ENCODE measurements at places on chromosomes 3 and 15. TPM values are rescaled to one million over a fixed set of nuclear protein-coding genes. Genes with fewer than 3 reads are reported as not detected.
A peak's percentile ranks its signal among the peaks of the same experiment; 100 is the strongest.

DNA sequence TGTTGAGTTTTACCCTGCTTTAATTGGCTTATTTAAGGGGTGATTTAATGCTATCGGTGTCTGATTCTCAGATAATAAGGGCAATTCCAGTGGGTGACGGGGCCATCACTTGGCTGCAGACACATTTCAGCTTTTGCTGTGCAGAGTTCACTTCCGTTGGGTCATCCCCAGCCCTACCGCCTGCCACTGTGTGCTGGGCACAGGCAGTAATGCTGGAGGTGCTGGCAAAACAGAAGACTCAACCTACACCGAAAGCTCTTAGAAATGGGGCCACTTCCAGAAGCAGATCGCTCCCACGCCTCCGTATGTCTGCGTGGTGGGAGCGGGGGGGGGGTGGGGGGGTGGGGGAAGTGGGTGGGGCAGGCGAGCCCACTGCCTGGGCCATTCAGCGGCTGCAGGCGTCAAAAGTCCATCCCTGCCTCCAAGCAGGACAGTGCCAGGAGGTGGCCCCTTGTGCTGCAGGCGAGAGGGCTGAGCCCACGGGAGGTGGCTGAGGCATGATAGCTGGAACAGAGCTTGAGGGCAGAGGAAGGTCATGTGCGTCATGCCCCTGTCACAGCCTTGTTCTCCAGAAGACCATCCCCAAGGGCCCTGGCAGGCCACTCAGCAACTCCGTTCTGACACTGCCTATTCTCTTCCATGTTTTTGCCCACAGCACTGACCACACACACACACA, 128.3 kb downstream of the ATP10A start:
- no peak for DNase-seq

GRCh38 chr3:20079621-20080020, 39.4 kb downstream of the KAT2B start:
- no peak for DNase-seq

DNA sequence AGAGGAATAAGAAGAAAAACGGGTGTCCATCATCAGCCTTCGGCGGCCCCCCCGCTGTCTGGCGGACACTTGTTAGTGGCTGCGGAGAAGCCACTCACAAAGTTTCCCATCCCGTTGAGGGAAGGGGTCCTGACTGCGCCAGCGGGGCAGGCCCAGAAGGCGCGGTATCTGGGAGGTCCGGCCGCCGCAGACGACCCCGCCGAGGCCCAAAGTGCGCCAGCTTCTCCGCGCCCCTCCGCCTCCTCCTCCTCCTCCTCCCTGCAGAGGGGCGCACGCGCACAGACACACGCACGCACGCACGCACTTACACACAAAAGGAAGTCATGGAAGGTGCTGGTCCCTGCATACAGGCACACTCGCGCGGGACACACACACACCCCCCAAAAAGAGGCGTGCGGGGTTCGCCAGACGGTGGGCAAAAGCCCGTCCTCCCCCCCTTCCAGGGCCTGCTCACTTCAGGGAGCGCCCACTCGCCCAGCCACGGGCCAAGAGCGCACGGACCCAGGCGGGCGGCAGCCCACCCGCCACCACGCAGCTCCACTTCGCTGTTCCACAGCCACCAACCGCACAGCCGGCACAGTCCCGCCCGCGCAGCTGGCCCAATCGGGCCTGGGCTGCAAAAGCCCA, 18.0 kb downstream of the ZNF148 start:
- DNase-seq = no peak

- no peak for DNase-seq
Measured at GRCh38 chr3:126835472-126836219, 131.6 kb downstream of the CHCHD6 start.

DNA sequence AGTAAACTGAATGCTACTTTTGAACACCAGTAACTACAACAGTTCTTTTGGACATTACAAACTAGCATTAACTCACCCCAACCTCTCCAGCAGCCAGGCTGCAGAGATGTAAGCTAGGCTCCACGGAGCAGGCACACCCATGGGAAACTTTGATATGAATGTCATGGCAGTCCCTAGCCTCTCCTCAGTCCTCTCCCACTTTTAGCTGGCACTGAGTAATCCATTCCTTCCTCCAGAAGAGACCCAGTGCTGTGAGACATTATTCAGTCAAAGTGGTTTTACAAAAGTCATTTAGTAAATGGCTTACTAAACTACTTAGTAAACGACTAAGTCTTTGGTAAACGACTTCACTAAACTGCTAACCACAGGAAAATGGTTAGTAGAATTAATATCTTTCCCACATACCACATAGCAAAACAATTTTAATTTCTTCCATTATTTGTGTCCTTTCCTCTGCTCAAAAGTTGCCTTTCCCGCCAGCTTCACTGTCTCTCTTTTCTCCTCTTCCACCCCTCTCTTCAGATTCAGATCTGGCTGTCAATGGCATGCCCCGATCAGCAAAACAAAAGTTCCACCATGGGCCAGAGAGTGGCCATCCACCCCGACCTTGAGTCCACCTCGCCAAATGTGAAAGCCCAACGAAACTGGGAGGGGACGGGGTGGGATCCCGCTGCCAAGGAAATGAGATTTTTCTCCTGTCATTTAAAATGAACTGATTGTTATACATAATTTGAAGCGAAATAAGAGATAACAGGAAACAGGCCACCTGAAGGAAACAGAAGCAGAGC, 67.5 kb upstream of the TJP1 start:
- DNase-seq = no peak

- no peak for DNase-seq
Measured at GRCh38 chr15:29377161-29377560, 107.5 kb upstream of the NSMCE3 start.

GRCh38 chr3:174253940-174254339, 605.2 kb upstream of the NAALADL2 start:
- no peak for DNase-seq

- no peak for DNase-seq
Measured at GRCh38 chr15:75140080-75140879, 61.4 kb upstream of the C15orf39 start.

GRCh38 chr15:85296615-85297402, 83.6 kb upstream of the AKAP13 start:
- peak; percentile 68 for DNase-seq

DNA sequence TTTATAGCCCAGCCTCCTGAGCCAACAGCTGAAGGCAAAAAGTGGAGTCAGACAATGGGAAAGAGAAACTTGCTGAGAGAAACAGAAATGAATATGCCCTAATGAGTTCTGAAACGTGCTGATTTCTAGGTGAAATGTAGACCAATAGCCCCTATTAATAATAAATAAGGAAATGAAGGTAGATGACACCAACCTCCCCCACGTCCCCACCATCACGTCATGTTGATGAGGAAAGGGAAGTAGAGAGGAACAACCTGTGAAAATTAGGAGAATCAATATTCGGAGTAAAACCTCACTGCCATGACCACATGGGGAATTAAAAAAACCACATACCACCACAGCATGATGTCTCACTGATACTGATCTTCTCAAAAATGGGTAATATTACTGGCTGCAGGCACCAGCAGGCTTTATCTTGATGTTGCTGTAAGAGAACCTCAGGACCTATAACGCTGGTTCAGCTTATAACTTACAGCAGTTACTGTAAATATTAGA, 64.0 kb downstream of the KAT2B start:
- DNase-seq = no peak

- no peak for DNase-seq
Measured at GRCh38 chr3:78368636-78369345, 1328.9 kb downstream of the ROBO2 start.

DNA sequence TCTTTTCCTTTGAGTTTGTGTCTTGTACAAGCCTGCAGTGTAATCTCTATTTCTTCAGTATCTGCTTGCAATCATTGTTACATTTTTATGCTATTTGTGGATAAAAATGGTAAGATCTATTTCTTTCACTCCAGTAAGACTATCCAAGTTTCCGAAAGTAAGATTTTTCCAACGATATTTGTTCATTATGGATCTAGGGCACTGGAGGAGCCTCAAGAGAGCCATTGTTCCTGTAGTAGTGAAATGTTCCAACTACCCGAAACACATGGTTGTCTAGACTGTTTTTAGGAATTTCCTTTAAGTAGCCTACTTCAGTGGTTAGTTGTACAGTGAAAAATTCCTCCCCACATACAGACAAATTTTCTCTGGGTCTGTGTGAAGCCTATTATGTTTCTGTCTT, 597.4 kb downstream of the RSL24D1 start:
- DNase-seq = no peak

DNA sequence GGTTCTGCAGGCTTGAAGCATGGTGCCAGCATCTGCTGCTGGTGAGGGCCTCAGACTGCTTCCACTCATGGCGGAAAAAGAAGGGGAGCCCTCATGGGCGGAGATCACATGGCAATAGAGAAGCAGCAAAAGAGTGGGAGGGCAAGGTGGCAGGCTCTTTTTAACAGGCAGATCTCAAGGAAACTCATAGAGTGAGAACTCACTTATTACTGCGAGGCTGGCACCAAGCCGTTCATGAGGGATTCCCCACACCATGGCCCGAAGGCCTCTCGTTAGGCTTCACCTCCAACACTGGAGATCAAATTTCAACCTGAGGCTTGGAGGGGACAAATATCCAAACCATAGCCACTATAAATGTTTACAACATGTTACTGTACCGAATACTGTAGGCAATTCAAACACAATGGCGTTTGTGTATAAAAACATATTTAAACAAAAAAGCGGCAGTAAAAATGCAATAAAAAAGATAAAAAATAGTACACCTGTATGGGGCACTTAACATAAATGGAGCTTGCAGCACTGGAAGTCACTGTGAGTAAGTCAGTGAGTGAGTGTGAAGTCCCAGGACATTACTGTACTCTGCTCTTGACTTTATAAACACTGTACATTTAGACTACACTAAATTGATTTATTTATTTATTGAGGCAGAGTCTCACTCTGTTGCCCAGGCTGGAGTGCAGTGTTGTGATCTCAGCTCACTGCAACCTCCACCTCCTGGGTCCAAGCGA, 18.8 kb upstream of the MOBP start:
- DNase-seq = no peak

- no peak for DNase-seq
Measured at GRCh38 chr3:184884359-184885017, 72.5 kb downstream of the VPS8 start.

GRCh38 chr15:35450492-35450891, 95.5 kb downstream of the DPH6 start:
- DNase-seq = no peak

GRCh38 chr15:40266828-40267304, 16.0 kb downstream of the ANKRD63 start:
- no peak for DNase-seq

- DNase-seq = no peak
Measured at GRCh38 chr3:34065901-34066300, 267.5 kb downstream of the PDCD6IP start.

- no peak for DNase-seq
Measured at GRCh38 chr3:24684506-24685023, 189.9 kb upstream of the THRB start.

DNA sequence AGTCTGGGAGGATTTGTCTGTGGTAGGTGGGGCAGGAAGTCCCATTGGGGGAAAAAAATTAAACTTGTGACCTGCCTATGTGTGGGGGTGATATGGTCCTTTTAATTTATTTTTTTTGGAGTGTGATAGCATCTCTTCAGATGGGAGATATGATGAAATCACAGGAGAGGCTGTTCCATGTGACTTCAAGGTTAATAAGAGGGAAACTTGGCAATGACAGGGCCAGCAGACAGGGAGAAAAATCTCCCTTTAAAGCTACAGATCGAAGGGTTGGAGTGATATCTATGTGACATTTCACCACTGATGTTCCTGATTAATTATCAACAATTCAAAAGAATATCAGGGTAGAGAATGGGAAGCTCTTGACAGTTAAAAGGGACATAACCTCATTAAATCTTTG, 886.9 kb downstream of the TUSC7 start:
- DNase-seq = no peak

DNA sequence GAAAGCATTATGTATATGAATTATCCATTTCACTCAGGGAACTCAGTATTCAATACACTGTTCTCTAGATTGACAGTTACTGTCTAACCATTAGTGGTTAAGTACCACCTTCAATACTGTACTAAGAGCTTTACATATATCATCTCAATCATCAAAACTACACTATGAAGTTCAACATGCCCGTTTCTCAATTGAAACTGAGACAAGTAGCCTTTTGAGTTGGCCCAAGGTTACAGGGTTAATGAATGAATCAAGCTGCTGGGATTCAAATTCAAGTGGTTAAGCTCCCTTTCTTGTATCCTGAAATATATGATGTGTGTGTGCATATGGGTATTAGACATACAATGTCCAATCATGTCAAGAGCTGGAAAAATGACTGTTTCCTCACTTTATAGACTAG, 5.8 kb downstream of the TASOR start:
- DNase-seq = no peak

GRCh38 chr3:27138005-27138404, 231.2 kb downstream of the NEK10 start:
- no peak for DNase-seq

DNA sequence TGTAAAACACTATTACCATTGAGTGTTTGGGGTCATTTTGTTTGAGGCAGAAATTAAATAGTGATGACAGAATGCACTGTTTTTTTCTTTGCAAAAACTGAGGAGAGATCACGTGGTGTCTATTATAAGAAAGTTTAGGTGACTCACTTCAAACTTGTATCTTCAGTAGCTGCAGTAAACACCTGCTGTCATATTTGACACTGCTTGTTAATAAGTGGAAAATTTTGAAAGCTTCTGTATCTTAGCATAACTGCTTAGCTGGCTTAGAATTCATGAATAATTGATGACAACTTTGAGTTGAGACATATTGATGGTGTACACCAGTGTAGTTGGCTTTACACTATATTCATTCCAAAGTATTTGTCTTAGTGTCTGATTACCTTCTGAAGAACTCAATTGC, 29.7 kb upstream of the MDFIC2 start:
- no peak for DNase-seq

- DNase-seq = no peak
Measured at GRCh38 chr3:131306242-131306641, 75.3 kb upstream of the NUDT16 start.

DNA sequence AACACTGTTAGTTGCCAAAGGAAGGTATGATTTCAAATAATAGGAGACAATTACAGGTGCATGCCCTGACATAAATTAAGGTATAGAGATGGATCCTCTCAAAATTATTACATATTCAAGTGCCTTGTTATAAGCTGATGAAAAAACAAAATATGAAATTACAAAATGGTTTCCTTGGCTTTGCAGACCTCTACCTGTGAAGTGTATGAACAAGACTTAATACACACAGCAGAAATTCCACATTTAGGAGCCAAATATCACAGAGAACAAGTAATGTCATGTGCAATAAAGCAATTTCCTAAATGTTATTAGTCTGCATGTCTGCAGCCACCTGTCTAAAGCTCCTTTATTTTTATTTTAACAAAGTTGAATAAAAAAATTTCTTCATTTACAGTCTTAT, 151.5 kb downstream of the ALCAM start:
- no peak for DNase-seq

The CACNA2D2 gene
- 16.1 TPM for polyA plus RNA-seq

The PAK6 gene
- polyA plus RNA-seq = 5.5 TPM

The RASL12 gene
- 7.8 TPM for polyA plus RNA-seq

The NLGN1 gene
- polyA plus RNA-seq = 2.2 TPM

The RAB5A gene
- 84.6 TPM for polyA plus RNA-seq

The CIDEC gene
- 0.14 TPM for polyA plus RNA-seq

The CYP1A2 gene
- 0.10 TPM for polyA plus RNA-seq

The XCR1 gene
- polyA plus RNA-seq = 0.18 TPM

The RARRES1 gene
- polyA plus RNA-seq = 11.3 TPM

The MITF gene
- 41.0 TPM for polyA plus RNA-seq

The TTLL13 gene
- polyA plus RNA-seq = 0.39 TPM

The GCNT3 gene
- polyA plus RNA-seq = 0.57 TPM
